ENCODE measurements at places on chromosomes 13 and 19.

DNA sequence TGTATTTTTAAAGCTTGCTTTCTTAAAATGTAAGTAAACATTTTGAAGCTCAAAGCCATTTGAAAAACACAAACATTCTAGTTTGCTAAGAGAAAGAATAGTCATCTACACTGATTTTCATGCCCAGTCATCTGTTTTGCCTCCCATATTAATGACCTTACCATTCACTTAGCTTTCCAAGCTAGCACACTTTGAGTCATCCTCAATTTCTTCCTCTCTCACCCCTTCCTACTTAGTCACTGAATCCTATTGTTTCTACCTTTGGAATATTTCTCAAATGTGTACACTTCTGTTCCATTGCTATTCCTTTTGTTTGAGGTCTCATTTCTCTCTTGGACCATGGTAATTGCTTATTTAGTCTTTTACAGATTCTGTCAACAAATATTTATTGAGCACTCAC is 7.3 kb upstream of the HS6ST3 start:
- no peak for DNase-seq

- DNase-seq: no peak
Measured at GRCh38 chr19:33252971-33253370, 27.3 kb upstream of the SLC7A10 start.

DNA sequence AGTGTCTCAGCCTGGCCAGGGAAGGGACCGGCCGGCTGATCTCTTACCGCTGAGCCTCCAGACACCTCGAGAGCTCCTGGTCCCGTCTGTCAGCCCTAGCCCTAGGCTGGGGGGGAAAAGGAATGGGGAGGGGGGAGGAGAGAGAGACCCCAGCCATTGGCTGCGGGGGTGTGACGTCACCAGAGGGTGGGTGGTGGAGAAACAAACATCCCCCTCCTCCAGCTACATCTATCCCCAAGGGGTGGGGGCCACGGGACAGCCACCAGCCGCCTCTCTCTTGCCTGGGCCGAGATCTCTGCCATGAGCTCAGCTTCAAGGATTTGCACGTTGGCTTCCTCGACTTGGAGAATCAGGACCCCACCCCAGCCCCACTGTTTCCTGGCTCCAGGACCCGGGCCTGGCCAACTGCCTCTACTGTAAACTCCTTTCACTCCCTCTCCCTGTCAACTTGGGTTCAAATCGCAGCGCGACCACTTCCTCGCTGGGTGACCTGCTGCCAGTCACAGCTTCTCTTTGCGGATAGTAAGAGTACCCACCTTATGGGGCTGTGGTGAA is at the start of gene PRX:
TSS of gene PRX (minus strand) at position 88 of the 555 bp plus-strand sequence. CDS start 5,446 bp downstream, outside the sequence.
- no peak for DNase-seq

GRCh38 chr13:51815848-51816247 is 11.9 kb upstream of the DHRS12 start:
- DNase-seq: no peak

GRCh38 chr13:78576261-78576660 is 27.1 kb downstream of the POU4F1 start:
- DNase-seq: no peak

DNA sequence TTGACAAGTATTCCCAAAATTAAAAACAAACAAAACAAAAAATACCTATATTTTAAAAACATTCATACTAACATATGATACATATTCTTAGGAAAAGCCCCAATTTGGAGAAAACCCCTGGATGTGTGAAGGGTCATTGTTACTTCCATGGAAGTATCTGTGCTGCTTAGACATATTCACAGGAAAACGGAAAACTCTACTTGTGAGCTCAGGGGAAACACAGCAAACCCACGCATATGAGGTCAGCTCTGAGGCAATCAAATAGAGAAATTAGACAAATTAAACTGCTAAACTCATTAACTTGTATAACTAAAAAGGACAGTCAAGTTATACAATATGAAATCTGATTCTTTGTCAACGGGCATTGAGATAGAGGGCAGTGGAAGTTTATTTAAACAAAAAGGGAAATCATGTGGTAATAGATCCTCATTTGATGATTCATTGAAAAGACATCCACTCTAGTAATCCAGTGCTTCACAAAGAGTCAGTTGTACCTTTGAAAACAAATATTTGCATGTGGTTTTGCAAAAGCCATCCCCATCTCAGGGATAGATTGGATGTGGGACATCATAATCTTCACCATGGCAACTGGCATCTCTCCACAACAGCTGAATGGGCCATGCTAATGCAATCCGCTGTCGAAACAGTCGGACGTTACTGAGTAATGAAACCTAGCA is 423.4 kb downstream of the ITGBL1 start:
- DNase-seq: no peak
